ENCODE measurements at places on chromosomes 11 and 22. TPM values are rescaled to one million over a fixed set of nuclear protein-coding genes. Genes with fewer than 3 reads are reported as not detected.

Gene AIP
- 96.4 TPM for polyA plus RNA-seq

GRCh38 chr11:43688394-43688793 lies 7.9 kb downstream of the HSD17B12 start:
- no peak overlapping the region for H3K27ac ChIP-seq
- H3K27me3 ChIP-seq: no peaks in the 10 kb centered on the region
- H3K36me3 ChIP-seq: no peaks in the 10 kb centered on the region
- no peak overlapping the region for H3K4me3 ChIP-seq

GRCh38 chr22:44443641-44444235 lies 54.3 kb downstream of the RTL6 start:
- no peaks in the 10 kb centered on the region for H3K36me3 ChIP-seq
- H3K4me3 ChIP-seq: no peak overlapping the region
- H3K27me3 ChIP-seq: no peaks in the 10 kb centered on the region
- H3K4me1 ChIP-seq: no peaks in the 10 kb centered on the region
- H3K27ac ChIP-seq: no peak overlapping the region

DNA sequence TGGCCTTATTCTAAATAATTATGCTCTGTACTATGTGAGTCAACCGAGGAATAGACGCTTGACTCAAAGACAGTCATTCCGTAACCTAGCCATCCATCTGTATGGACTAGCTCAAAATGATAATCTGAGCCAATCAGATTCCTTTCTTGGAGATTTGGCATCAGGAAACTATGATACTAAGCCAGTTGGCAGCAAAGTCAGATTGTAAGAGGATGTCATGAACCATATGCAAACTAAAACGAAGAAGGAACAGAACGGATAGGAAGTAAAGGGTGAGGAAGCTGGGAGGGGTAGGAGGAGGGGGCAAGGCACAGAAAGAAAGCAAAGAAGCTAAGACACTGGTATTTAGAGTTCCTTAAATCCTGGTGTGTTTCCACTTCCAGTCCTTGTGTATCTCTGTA lies 10.7 kb upstream of the SESN3 start:
- H3K36me3 ChIP-seq: no peaks in the 10 kb centered on the region
- no peak overlapping the region for H3K4me3 ChIP-seq
- no peak overlapping the region for H3K27ac ChIP-seq
- peaks cover 3% of the 10 kb centered on the region for H3K4me1 ChIP-seq

DNA sequence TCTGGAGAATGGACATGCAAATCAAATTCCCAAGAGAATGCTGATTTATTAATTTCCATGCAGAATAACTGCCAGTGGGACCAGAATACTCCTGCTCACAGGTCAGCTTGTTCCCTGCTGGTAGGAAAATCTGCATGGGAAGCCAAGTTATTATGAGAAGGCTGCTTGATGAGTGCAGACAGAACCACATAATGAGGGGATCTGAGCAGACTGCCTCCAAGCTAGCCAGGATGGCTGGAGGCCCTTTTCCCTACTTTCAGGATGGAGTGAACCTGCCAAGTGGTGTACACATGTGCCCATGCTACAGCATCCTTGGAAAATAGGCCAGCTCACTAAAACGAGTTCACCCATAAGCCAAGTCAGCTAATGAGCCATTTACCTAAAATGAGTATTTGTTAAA lies 55.2 kb upstream of the ZBED5 start:
- H3K27ac ChIP-seq: no peak overlapping the region
- no peak overlapping the region for H3K4me3 ChIP-seq
- no peaks in the 10 kb centered on the region for H3K4me1 ChIP-seq
- H3K27me3 ChIP-seq: no peaks in the 10 kb centered on the region
- no peak for DNase-seq
- H3K36me3 ChIP-seq: no peaks in the 10 kb centered on the region

GRCh38 chr11:107606141-107606540 lies 15.2 kb downstream of the ELMOD1 start:
- no peaks in the 10 kb centered on the region for H3K27me3 ChIP-seq
- H3K4me3 ChIP-seq: no peak overlapping the region
- no peaks in the 10 kb centered on the region for H3K36me3 ChIP-seq

- no peak overlapping the region for H3K4me3 ChIP-seq
- H3K27ac ChIP-seq: no peak overlapping the region
- H3K27me3 ChIP-seq: peaks cover 3% of the 10 kb centered on the region
- H3K36me3 ChIP-seq: no peaks in the 10 kb centered on the region
- peaks cover 10% of the 10 kb centered on the region for H3K4me1 ChIP-seq
Observed at GRCh38 chr11:75261902-75262361, 21.4 kb downstream of the TPBGL start.
